ENCODE measurements at places on chromosomes 5 and 9.

- no peak for DNase-seq
Observed at GRCh38 chr9:10774051-10774450, 161.2 kb upstream of the PTPRD start.

DNA sequence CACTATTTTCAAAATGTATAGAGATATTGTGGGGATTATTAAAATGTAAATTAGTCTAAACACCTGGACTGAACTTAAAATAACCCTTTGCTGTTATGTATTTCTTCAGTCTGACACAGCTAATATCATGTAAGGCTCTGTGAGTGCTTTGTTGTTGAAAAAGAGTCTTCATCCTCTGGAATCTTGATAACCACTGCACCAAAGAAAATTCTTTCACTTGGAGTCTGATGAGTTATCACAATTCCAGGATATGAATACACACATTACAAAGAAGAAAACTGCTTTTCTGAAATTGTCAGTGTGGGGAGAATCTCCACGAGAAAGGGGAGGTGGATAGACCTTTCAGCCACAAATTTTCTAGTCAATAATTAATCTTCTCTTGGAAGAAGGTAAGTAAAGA is 42.3 kb upstream of the TARS1 start:
- no peak for DNase-seq

- no peak for DNase-seq
Observed at GRCh38 chr9:34982361-34982760, 7.2 kb upstream of the DNAJB5 start.

DNA sequence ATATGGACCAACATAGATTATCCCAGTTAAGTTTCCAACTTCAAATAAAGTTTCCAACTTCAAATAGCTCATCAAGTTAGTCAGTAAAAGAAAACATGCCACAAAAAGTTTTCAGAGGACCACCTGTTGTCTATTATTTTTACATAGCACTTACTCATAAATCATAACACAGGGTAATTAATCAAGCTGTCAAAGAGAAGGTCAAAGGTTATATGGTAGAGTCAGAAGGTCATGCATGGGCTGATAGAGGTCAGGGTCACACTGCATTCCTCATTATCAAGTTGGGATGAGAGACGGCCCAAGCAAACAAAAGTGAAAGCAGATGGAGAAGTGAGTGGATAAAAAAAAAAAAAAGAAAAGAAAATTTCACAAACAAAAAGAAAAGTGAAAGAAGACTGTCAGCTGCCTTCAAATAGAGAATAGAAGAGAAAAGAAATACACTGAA is 145.5 kb upstream of the POU5F2 start:
- DNase-seq, result no peak

GRCh38 chr5:176497852-176498251 is 39.4 kb downstream of the RNF44 start:
- DNase-seq, result no peak

DNA sequence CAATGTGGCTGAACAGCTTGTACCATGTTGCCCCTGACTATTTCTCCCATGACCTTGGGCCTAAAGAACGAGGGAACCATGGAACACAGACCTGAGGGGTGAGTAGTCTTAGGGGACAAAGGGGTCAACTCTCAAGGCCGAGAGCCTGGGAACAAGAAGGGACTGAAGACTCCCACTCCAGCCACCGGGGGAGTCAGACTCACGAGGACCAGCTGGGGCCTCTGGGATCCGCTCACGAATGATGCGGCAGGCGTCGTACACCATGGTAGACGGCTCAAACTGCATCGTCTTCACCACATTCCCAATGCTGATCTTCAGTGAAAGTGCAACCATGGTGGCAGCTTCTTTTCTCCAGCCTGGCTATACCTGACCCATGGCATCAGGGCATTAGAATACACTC is 6.6 kb downstream of the TLN1 start:
- DNase-seq, result no peak

Data from activated gamma-delta T cell treated with Interleukin-2 at 50 U/mL for 16 hours (primary cell).